Transverse colon (tissue), 4 donors: ENCODE measurements at places on chromosomes 1 and 21. TPM values are rescaled to one million over a fixed set of nuclear protein-coding genes. Genes with fewer than 3 reads are reported as not detected.
A peak's percentile ranks its signal among the peaks of the same experiment; 100 is the strongest.

- H3K36me3 ChIP-seq = no peaks in the 10 kb centered on the region
- no peak overlapping the region for H3K27ac ChIP-seq
- H3K27me3 ChIP-seq = no peaks in the 10 kb centered on the region
- H3K4me3 ChIP-seq = no peak overlapping the region
- H3K4me1 ChIP-seq = peaks cover 6% of the 10 kb centered on the region
These were observed 96.3 kb downstream of the GPATCH2 start for GRCh38 chr1:217534566-217534965.

Gene IL20
- not detected for total RNA-seq

DNA sequence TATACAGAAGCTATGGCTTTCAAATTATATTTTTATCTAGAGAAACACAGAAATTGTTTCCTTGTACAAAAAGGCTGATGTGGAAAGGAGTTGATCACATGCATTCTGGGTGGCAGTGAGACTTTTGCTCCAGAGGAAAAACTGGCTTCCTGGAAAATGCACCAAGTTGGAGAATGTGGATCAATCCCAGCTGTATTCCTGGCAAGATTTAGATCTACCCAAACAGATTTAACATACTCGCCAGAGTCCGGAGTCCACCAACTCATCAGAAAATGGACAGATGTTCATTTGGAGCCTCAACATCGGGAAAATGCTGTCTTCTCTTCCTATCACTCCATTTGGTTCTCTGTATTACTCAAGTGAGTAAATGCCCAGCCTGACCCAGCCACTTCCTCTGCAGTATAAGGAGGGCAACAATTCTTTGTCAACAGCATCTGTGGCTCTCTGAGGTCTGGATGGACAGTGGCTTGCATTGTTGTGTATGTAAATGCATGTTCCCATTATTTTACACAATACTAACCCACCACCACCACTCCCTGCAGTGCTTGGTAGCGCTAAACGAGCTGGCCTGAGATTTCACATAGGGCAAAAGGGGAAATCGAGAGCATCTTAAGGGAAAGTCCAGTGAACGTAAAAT, 226.2 kb upstream of the IRF2BP2 start:
- DNase-seq = no peak
- no peak overlapping the region for H3K27ac ChIP-seq
- H3K4me3 ChIP-seq = no peak overlapping the region
- no peaks in the 10 kb centered on the region for H3K27me3 ChIP-seq

GRCh38 chr1:17134034-17134433, 14.8 kb upstream of the PADI2 start:
- H3K27ac ChIP-seq = no peak overlapping the region
- DNase-seq = no peak
- H3K4me1 ChIP-seq = no peaks in the 10 kb centered on the region

Gene PCP4
- total RNA-seq = 17.3 TPM

DNA sequence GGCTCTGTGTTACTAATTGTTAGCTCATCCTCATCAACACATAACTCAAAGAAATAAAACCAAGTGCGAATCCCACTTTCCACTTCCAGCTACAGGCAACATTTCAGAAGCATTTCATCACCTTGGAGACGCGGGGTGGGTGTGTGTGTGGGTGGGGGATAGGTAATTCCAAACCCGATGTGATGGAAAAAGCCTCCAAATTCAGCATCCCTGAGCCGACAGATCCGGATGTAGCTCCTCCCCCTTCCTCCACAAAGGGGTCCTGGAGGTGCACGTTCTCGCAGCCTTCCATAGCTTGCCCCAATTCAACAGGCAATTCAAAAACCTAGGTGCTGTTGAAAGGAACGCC, 486 bp downstream of the HSPA13 start:
- H3K4me3 ChIP-seq = peak overlapping the region; percentile 89
- H3K4me1 ChIP-seq = peaks cover 37% of the 10 kb centered on the region
- no peaks in the 10 kb centered on the region for H3K27me3 ChIP-seq
- DNase-seq = no peak
- peaks cover 8% of the 10 kb centered on the region for H3K36me3 ChIP-seq
- H3K27ac ChIP-seq = peak overlapping the region; percentile 87

Gene C8B
- total RNA-seq = not detected

DNA sequence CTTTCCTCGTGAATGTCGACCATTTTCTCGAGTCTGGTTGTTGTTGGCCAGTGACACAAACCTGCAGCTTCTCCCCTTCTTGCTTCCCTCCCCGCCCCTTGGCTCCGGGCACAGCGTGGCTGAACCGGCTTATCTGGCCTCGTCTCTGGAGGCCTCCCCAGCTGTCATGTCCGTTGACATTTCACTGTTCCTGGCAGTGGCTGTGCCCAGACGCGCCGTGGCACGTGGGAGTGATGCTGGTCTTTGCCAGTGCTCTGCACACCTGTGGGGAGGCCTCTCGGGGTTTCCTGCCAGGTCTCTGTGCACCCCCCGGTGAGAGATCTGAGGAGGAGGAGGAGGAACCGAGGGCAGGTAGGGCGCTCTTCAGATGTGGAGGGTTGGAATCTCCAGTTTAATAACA, 23.7 kb downstream of the SKI start:
- H3K27me3 ChIP-seq = no peaks in the 10 kb centered on the region
- H3K4me3 ChIP-seq = no peak overlapping the region
- H3K4me1 ChIP-seq = peaks cover 51% of the 10 kb centered on the region
- DNase-seq = no peak
- H3K36me3 ChIP-seq = no peaks in the 10 kb centered on the region

GRCh38 chr1:243927381-243927780, 77.3 kb upstream of the AKT3 start:
- no peaks in the 10 kb centered on the region for H3K4me1 ChIP-seq
- H3K27ac ChIP-seq = no peak overlapping the region
- no peaks in the 10 kb centered on the region for H3K36me3 ChIP-seq
- no peaks in the 10 kb centered on the region for H3K27me3 ChIP-seq

Gene BECN2
- not detected for total RNA-seq

DNA sequence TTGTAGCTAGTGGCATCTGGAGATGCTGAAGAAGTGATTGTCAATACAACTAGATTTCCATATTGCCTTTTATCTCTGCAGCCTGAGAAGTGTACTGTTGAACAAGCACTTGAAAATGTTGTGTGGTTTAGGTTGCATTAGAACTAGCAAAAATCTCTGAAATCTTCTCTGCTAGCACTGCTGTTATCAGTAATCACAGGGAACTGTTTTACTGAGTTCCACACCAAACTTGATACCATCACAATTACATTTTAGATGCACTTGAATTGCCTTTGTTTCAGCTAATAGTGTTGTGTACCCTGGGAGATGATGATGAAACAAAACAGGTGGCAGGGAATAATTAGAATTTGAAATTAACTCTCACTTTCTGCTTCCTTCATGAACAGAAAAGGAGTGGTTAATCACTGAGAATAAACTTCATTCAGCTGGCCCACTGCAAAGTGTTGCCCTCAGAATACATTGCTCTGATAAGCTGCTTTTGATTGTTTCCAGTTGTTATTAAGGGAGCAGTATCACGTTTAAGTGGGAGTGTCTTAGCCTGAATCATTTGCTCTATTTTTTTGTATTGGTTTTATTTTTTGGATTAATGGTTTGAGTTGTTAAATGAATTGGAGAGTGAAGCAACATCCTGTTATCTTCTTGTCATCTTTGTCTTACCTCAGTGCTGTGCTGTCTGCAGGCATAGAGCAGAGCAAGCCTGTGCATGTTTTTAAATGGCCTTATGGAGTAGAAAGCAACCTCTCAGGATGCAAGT, 13.0 kb downstream of the FAM20B start:
- H3K4me3 ChIP-seq = no peak overlapping the region
- peaks cover 55% of the 10 kb centered on the region for H3K4me1 ChIP-seq

DNA sequence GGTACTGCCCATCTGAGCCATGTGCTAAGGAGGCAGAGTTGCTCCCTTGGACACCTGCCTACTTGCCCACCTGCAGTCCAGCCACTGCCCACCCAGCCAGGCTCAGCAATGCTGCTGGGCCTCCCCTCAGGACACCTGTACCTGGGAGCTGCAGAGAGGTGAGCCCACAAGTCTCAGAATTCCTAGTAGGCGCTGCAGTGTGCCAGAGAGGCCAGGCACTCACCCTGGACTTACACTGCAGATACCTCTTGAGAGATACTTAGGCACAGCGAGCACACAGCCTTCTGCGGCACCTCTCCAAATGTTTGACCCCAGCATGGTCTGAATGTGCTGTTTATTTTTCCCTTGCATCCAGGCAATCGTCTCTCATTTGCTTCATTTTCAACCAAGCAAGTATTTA, 71.0 kb downstream of the PGBD5 start:
- no peak for DNase-seq
- H3K4me1 ChIP-seq = no peaks in the 10 kb centered on the region
- H3K4me3 ChIP-seq = no peak overlapping the region

Gene SYTL1
- total RNA-seq = 7.0 TPM

GRCh38 chr1:175520186-175520585, 223.2 kb downstream of the TNR start:
- peaks cover 16% of the 10 kb centered on the region for H3K4me1 ChIP-seq
- H3K27ac ChIP-seq = peak overlapping the region; percentile 52
- H3K27me3 ChIP-seq = no peaks in the 10 kb centered on the region

DNA sequence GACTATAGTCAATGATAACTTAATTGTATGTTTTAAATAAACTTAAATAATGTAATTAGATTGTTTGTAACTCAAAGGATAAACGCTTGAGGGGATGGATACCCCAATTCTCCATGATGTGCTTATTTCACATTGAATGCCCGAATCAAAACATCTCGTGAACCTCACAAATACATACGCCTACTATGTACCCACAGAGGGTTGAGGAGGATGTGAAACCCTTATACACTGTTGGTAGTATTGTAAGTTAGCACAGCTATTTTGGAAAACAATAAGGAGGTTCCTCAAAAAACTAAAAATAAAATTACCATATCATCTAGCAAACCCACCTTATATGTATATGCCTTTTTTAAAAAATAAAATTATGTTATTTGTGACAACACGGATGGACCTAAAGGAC, 198.6 kb downstream of the MRPL39 start:
- H3K4me1 ChIP-seq = no peaks in the 10 kb centered on the region
- H3K27ac ChIP-seq = no peak overlapping the region
- no peaks in the 10 kb centered on the region for H3K27me3 ChIP-seq

Gene ZYG11A
- not detected for total RNA-seq

Gene SFN
- total RNA-seq = 50.2 TPM

- no peak overlapping the region for H3K4me3 ChIP-seq
- H3K4me1 ChIP-seq = no peaks in the 10 kb centered on the region
- peak; percentile 73 for DNase-seq
- H3K27ac ChIP-seq = no peak overlapping the region
These were observed 55.0 kb upstream of the PAX7 start for GRCh38 chr1:18575620-18576019.

DNA sequence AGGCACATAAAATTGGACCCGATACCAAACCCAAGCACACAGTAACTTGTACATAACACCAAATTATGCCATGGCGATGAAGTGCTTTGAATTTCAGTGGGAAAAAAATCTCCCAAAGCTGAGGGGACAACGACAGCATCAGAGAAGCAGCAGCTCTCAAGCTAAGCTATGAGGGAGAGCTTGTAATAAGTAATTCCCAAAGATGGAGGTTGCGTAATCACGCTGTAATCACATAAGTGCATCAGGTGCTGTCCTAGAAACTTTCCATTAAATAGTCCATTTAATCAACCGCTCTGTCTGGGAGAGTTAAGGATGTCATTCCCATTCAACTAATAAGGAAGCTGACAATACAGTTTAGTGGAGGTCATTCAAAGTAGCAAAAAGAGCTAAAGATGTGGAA, 37.6 kb upstream of the KRTAP19-8 start:
- DNase-seq = no peak
- H3K4me1 ChIP-seq = no peaks in the 10 kb centered on the region
- H3K27me3 ChIP-seq = no peaks in the 10 kb centered on the region
- H3K27ac ChIP-seq = no peak overlapping the region
- H3K36me3 ChIP-seq = no peaks in the 10 kb centered on the region
- no peak overlapping the region for H3K4me3 ChIP-seq

DNA sequence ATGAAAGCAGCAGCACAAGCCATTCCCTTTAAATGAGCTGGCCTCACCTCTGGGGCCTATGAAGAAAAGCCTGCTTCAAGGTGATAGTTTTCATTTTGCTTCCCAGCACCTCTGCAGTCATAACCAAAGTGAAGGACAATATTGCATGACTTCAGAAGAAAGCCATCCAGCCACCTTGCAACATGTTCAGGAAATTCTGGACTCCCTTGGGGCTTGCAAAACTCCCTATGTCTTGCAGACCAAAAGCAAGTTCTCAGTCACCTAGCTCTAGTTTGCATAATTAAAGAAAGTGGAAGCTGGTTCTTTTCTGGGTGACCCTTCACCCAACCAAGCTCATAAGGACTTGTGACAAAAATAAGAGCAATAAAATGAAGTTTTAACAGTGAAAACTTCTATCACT, 87.6 kb downstream of the GFI1 start:
- H3K27ac ChIP-seq = no peak overlapping the region
- H3K27me3 ChIP-seq = no peaks in the 10 kb centered on the region
- DNase-seq = no peak
- H3K36me3 ChIP-seq = no peaks in the 10 kb centered on the region
- no peaks in the 10 kb centered on the region for H3K4me1 ChIP-seq

Gene MXRA8
- total RNA-seq = 31.1 TPM

DNA sequence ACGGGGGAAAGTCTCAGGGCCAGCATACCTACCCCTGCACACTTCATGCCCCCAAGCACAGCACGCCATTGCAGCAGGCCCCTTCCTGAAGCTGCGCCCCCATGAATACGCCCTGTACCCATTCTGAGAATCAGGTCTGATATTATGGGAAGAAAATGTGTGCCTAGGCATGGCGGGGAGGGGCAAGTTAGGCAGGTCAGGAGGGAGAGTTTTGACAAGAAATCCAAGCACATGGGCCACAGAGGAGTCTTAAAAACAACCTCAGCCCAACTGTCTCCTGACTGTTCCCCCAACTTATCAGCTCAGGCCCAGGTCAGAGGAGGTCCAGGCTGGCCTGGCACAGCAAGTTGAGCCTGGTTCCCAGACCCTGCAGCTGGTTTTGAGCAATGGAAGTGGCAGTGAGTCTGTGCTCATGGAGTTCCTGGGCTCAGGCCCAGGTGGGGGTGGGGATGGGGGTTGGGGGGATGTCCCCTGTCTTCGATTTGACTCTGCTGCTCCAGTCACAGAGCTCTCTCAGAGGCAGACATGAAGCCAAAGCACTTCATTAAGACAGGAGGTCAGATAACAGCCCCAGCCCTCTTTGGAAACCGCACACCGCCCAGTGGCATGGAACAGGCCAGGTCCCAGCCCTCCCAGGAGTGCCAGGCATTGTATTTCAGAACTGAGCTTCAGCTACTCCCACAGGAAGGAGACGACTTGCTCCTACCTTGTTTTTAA, 20.6 kb upstream of the BCAR3 start:
- H3K36me3 ChIP-seq = no peaks in the 10 kb centered on the region
- H3K4me3 ChIP-seq = no peak overlapping the region
- H3K27me3 ChIP-seq = no peaks in the 10 kb centered on the region

Gene B3GALT5
- 54.6 TPM for total RNA-seq

Gene AKR7A3
- total RNA-seq = 91.3 TPM

Gene MTARC1
- 16.4 TPM for total RNA-seq

Gene STUM
- total RNA-seq = 3.8 TPM

- DNase-seq = peak; percentile 67
- H3K27me3 ChIP-seq = no peaks in the 10 kb centered on the region
- peak overlapping the region; percentile 87 for H3K27ac ChIP-seq
- no peaks in the 10 kb centered on the region for H3K36me3 ChIP-seq
- H3K4me3 ChIP-seq = peak overlapping the region; percentile 90
- H3K4me1 ChIP-seq = peaks cover 22% of the 10 kb centered on the region
These were observed 509 bp downstream of the GDAP2 start for GRCh38 chr1:117928881-117929342.

- peak; percentile 26 for DNase-seq
- peaks cover 32% of the 10 kb centered on the region for H3K4me1 ChIP-seq
- H3K36me3 ChIP-seq = peaks cover 6% of the 10 kb centered on the region
- peak overlapping the region; percentile 96 for H3K4me3 ChIP-seq
These were observed 707 bp downstream of the PRCC start for GRCh38 chr1:156767879-156768604.

GRCh38 chr1:85577419-85578320, 2.9 kb upstream of the CCN1 start:
- peaks cover 43% of the 10 kb centered on the region for H3K4me1 ChIP-seq
- peak overlapping the region; percentile 93 for H3K27ac ChIP-seq
- peaks cover 39% of the 10 kb centered on the region for H3K27me3 ChIP-seq
- no peaks in the 10 kb centered on the region for H3K36me3 ChIP-seq

Gene KRTAP10-5
- total RNA-seq = not detected
